ENCODE measurements at places on chromosomes 5 and 9.

- no peak for DNase-seq
Observed at GRCh38 chr5:151096001-151096373, 15.2 kb upstream of the TNIP1 start.

DNA sequence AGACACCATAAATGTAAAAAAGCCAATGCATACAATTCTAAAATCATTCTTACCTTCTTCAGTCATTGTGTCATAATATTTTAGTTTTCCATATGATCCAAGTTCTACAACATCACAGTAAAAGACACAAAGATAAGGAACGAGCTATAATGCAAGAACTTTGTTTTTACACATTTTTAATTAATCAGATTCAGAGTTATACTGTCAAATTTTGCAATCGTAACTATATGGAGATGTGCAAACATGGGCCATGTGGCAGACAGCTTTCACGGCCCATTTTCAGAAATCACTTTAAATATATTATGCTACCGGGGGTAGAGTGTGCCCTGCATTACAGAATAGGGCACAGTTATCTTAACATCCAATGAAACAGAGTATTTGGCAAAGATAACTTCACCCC, 188.4 kb downstream of the ACER2 start:
- no peak for DNase-seq

- DNase-seq = no peak
Observed at GRCh38 chr5:926417-927171, 33.9 kb downstream of the TRIP13 start.

DNA sequence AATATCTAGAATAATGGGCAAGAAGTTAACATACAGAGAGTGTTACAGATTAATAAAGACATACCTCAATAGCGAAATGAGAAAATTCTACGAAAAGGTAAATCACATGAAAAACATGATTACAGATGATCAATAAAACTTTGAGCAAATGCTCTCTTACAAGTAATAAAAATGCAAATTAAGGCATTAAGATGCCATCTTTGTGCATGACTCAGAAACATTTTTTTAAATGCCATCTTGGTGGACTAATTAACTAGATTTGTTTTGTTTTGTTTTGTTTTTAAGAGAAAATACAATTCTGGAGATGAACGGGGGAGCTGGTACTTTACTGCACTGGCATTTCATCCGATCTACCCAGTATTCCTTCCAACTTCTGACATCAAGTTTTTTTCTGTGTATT, 130.2 kb downstream of the SUSD1 start:
- DNase-seq = no peak

DNA sequence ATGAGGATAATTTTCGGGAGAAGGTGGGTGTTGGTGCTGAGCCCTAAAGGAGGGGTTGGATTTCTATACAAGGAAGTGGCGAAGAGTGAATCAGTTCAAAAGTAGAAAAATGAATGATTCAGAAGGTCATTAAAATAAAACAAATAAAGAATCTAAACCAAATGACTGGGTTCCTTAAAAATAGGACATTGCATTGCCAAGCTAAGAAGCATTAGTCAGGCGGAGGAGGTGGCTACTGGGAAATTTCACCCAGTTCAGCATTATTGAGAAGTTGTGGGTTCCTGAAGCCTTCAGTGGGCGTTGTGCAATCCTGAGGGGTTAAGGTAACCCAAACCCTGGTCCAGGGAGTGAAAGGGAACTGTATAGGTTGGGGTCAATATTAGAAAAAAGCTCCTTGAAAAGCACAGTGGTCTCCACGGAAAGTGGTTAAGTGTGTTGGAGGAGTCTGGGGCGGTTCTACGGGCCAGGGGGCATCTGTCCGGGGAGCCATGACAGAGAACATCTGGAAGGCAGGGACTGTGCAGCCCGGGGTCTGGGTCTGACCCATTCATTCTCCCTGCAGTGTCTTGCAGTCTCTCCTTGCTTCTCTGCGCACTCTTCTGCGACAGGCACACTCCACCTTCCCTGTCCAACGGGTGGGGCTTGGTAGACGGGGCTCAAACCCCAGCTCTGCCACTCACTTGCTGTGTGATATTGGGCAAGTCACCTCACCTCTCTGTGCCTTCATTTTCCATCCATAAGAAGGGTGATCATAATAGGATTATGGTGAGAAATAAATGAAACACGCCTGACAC, 27.6 kb upstream of the DUSP1 start:
- no peak for DNase-seq

GRCh38 chr9:26754509-26755164, 138.0 kb downstream of the CAAP1 start:
- no peak for DNase-seq

DNA sequence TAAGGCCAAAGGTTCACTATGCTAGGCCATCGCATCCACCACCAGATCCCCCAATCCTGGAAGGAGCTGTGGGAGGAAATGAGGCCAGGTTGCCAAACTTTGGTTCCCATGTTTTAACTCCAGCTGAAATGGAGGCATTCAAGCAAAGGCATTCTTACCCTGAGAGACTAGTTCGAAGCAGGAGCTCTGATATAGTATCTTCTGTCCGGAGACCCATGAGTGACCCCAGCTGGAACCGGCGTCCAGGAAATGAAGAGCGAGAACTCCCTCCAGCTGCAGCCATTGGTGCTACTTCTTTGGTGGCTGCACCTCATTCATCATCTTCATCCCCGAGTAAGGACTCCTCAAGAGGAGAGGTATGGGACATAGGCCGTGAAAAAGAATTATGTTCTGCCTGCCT, 75.6 kb downstream of the GAPVD1 start:
- DNase-seq = no peak

Data from anterior cingulate cortex (tissue), 58 donors.